NCI-H1092 treated with DMSO at 0.1 percent for 48 hours (cell line): ENCODE measurements at places on chromosomes 5 and 9.

DNA sequence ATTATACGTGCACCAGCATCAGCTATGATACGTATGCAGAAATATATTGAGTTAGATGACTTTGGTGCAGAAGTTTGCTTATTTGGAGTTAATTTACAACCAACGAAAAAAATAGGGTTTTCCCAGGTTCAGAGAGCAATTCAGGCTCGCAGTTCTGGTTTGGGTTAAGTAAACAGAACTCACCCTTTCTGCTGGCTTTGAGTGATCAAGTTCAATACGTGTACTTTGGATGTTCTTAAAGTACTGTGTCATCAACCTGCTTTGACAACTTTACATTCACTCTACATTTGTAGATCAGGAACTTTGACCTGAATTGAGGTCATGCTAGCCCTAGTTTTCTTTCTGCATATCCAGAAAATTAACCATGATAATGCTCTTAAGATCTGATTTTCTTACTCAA lies 40.7 kb downstream of the ACOT12 start:
- no peak for DNase-seq

DNA sequence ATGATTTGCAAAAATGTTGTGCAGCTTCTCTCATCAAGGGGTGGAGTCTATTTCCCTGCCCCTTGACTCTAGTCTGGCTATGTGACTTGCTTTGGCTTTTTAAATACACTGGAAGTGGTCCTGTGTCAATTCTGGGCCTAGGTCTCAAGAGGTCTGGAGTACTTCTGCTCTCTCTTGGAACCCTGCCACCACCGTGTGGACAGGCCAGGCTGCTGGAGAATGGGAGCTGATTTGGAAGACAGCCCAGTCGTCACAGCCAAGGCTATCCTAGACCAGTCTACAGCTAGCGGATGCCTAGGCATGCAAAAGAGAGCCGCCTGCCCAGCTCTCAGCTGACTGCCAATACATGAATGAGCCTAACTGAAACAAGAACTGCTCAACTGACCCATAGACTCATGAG lies 56.7 kb upstream of the CLINT1 start:
- DNase-seq: peak; percentile 93

GRCh38 chr5:107324071-107324470 lies 346.7 kb downstream of the EFNA5 start:
- DNase-seq: no peak

- no peak for DNase-seq
Observed at GRCh38 chr5:74027732-74028338, 401.8 kb downstream of the ARHGEF28 start.

- no peak for DNase-seq
Observed at GRCh38 chr9:79193501-79194223, 378.1 kb upstream of the TLE4 start.

- no peak for DNase-seq
Observed at GRCh38 chr5:85049020-85049419, 664.3 kb upstream of the EDIL3 start.

DNA sequence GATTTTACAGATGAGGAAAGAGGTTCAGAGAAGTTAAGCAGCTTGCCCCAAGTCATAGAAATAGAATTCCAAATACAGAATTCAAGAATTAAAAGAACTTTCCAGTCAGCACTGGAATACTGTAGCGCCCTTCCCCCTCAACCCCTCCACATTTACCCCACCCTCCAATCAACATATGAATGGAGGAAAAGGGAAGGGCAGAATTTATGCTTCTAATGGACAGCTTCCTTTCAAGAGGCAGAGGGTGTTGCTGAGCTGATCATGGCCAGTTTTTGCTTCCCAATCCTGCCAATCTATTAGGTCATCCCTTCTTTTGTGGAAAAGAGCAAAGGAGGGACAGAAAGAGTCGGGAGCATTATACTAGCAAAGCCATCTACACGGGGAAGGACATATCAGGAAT lies 39.1 kb upstream of the ANKRD31 start:
- no peak for DNase-seq

DNA sequence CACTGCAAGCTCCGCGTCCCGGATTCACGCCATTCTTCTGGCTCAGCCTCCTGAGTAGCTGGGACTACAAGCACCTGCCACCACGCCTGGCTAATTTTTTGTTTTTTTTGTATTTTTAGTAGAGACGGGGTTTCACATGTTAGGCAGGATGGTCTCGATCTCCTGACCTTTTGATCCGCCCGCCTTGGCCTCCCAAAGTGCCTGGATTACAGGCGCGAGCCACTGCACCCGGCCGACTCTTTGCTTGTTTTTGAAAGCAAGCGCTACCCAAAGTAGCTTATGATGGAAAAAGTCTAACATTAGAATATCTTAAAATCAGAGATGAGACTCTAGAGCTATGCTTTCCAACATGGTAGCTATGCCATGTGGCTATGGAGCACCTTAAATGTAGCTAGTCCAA lies 585.5 kb upstream of the ITGA1 start:
- no peak for DNase-seq

GRCh38 chr9:115198001-115198400 lies 80.0 kb upstream of the TNC start:
- DNase-seq: peak; percentile 10

DNA sequence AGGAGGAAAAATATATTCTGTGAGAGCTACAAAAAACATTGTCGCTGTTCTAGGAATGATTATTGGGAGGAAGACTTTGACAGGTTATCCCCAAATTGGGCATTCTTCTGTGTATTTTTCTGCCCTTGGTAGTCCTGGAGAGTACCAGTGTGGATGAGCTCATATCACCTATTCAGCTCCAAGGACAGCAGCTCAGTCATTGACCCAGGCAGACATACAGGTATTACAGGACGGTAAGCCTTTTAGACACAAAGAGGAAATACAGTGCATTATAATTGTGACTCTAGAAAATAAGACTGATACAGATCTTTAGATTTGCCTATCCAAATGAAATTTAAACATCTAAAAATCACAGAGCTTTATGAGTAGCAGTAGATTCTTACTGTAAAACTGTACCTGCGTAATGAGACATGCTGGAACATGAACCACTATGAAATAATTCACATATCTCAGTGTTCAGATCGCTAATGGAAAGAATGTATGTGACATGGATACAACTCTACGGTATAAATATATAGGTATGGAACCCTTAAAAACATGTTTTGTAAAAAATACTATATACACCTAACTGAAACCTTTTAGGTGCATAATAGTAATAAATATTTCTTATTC lies 56.0 kb downstream of the PLK2 start:
- no peak for DNase-seq

- DNase-seq: no peak
Observed at GRCh38 chr5:74034733-74035132, 408.7 kb downstream of the ARHGEF28 start.

DNA sequence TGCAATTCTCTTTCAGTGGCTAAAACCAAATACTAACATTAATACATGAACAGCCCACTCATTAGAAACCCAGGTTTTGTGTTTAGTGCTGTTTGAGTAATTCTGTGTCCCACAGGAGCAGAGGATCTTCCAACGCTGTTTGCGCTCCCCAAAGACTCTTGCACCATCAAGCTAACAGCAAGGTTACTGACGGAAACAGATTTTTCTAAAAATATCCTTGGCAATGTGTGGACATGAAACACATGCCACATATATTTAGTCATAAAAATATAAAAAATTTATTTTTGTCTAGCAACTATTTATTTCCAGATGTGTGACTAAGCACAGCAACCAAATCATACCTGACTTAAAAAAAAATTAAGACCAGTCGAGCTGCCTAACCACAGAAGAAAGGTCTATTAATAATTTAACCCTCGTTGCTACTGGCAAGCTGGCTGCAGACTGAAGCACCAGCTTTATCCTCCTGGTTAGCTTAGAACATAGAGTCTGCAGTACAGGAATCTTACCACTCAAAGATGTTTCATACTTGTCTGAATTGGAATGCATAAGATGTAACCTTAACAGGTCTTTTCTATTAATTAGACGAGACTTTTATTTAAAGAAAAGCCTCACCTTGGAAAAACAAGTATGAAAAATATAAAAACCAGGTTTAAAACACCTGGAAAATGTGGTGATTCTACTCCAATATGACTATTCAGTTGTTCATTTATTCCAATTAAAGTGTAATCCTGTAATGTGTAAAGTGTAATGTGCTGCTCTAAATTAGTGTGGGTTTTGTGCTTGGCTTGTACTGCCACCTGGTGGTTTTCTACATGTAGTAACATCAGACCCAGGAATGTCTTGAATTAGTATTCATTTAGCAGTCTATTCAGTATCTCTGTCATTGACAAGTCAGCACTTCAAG lies 272.5 kb downstream of the EPB41L4A start:
- DNase-seq: peak; percentile 55

GRCh38 chr5:1436036-1436435 lies 9.2 kb downstream of the SLC6A3 start:
- no peak for DNase-seq

GRCh38 chr9:92504881-92505280 lies 22.6 kb upstream of the ASPN start:
- DNase-seq: no peak

GRCh38 chr5:21219251-21219650 lies 1231.3 kb upstream of the CDH18 start:
- no peak for DNase-seq

GRCh38 chr9:29697011-29697410 lies 2123.7 kb upstream of the C9orf72 start:
- no peak for DNase-seq

DNA sequence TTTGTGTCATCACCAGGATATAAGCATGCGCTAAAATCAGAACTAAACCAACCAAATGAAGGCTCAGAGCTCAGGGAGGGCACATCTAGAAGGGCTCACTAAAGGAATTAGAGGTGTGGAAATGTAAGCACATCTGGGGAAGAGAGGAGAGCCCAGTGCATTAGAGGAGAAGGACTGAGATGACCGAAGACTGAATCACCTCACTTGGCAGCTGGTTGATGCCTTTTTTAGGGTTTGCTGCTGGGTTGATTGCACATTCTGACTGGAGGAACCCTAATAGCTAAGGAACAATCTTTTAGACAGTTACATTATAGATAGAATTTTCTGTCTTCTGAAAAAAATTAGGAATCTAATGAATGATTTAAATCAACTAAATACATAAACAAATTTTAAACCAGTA lies 8.2 kb upstream of the IFNA21 start:
- DNase-seq: no peak

DNA sequence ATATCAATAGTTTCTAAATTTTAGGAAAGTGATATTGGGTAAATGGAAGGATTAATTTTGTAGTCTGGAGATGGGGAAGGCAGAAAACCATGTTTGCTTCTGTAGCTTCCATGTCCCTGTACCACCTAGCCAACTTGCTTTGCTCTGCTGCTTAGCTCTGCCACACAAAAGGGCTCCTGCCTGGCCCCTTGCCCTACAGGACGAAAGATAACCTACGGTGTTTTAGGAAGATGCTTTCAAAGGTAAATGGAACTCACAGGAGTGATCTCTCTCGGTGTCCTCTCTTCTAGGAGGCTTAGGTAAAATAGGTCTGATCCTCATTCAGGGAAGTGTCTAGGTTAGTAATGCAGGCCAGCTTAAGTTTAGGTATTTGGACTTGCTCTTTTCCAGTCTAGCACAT lies 37.8 kb upstream of the DMXL1 start:
- no peak for DNase-seq

GRCh38 chr9:8745347-8745746 lies 945.8 kb upstream of the DMAC1 start:
- no peak for DNase-seq

GRCh38 chr5:134777366-134777765 lies 18.8 kb downstream of the DDX46 start:
- DNase-seq: no peak

- no peak for DNase-seq
Observed at GRCh38 chr5:163350083-163350482, 87.3 kb upstream of the CCNG1 start.

- no peak for DNase-seq
Observed at GRCh38 chr9:33040792-33041431, 15.8 kb downstream of the DNAJA1 start.

GRCh38 chr9:78463750-78464149 lies 166.8 kb downstream of the PSAT1 start:
- DNase-seq: no peak

- DNase-seq: no peak
Observed at GRCh38 chr9:131798246-131798645, 58.4 kb upstream of the RAPGEF1 start.

- no peak for DNase-seq
Observed at GRCh38 chr5:148229840-148230239, 8.5 kb upstream of the MARCOL start.

DNA sequence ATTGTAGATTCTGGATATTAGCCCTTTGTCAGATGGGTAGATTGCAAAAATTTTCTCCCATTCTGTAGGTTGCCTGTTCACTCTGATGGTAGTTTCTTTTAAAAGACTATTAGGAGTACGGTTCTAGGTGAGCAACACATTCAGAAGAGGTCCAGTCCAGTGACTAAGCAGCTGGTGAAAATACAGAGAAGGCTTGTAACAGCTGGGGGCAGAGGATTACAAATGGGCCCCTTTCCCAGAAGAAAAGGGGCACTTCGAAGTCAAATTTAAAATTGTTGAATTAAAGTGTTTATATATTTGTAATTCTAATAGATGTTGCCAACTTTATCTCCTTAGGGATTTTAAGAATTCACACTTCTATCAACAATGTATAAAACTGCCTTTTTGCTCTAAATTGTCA lies 720.5 kb downstream of the TLE4 start:
- DNase-seq: no peak

DNA sequence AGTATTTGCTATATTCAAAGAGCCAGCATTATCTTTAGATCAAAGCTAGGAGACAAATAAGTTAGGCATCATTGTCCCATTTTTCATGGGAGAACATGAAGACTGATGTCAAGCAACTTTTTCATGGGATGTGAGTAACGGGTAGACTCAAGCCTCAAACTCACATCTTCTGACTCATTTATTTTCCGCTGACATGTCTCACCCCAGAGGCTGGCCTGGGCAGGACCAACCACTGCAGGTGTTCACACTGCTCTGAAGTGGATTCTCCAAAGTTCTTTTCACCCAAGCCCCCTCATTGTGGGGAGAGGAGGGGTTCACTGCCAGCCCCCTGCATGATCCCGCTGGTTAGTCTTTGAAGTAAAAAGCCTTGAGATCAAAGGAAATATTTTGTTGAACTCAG lies 34.9 kb upstream of the BASP1 start:
- DNase-seq: no peak

DNA sequence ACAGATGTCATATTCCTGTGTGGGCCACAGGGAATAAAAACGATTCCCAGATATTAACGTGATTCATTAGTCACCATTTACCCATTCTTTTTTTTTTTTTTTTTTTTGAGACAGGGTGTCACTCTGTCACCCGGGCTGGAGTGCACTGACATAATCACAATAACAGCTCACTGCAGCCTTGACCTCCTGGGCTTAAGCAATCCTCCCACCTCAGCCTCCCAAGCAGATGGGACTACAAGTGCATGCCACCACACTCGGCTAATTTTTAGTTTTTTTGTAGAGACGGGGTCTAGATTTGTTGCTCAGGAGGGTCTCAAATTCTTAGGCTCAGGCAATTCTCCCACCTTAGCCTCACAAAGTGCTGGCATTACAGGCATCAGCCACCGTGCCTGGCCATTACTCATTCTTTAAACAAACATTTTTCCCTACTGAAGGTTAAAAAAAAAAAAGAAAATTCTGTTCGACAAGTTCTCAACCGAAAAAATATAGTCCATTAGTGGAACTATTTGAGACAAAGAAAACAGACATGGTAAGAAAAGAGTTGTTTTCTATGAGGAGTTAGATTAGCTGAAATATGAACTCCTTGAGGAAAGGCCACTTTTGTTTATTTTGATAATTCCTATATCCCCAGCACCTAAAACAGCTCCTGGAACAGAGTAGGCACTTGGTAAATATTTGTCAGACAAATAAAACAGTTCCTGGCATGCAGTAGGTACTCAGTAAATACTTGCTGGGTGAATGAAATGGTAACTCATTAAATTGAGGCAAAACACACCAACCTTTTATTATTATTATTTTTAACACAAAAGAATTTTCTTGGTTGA lies 32.1 kb upstream of the PDCL start:
- DNase-seq: no peak
